ENCODE measurements at places on chromosomes 2 and 18. TPM values are rescaled to one million over a fixed set of nuclear protein-coding genes. Genes with fewer than 3 reads are reported as not detected.

SPC25 gene
- 13.2 TPM for total RNA-seq

FBXO48 gene
- 1.6 TPM for total RNA-seq

IL36RN gene
- total RNA-seq, result 0.67 TPM

LCT gene
- total RNA-seq, result not detected

C1QL2 gene
- not detected for total RNA-seq

RAB10 gene
- 127 TPM for total RNA-seq

PARD6G gene
- total RNA-seq, result 35.7 TPM

AGXT gene
- not detected for total RNA-seq

DNA sequence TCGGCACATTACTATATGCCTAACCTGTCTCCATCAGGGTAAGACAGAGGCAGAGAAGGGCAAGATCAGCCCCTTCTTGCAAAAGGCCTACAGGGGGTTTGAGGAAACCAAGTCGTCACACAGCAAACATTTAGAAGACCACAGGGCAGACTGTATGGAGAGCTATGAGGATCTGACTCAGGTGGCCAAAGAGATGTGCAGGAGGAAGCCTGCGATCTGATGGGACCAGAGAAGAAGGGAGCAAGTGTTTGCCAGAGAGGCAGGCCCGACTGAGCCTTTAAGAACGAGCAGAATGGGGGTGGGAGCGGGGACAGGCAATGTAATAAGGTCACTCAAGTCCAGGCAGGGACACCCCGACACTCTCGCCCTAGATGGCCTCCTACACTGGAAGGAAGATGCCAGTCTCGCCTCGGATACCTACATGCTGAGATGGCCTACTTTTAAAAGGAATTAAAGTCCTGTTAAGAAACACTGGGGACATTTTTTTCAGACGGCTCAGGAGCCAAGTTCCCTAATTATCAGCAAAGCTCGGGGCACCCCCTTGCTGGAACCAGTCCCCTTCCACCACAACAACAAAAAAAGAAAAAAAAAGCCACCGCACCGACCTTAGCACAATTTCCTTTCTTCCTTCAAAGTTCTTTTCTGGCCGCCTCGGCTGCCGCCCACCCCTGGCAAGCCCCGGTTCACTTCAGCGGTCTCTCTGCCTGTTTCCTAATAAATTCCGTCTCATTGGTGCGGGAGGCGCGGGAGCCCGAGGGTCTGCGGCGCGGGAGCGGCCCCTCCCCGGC lies 1.5 kb downstream of the SFXN5 start:
- peak; percentile 26 for DNase-seq

DNA sequence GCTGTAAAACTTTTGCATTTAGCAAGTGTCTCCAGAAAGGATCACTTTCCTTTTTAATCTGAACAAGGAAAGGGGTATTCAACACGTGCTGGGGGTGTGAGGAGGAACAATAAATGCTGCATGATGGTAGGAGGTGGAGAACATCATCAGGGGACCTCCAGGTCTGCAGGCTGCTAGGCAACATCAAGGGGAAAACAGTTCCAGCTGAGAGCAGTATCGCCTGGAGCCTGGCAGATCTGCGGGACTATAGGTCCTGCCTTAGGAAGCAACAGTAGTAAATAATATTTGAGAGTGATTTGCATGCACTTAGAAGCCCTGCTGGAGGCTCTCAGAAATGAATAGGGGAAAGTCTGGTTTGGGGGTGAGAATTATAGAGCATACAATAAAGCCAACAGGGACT lies 175.6 kb downstream of the SUCLG1 start:
- DNase-seq, result no peak

- DNase-seq, result peak; percentile 21
Observed at GRCh38 chr18:35095983-35096676, 54.9 kb downstream of the MAPRE2 start.

DNA sequence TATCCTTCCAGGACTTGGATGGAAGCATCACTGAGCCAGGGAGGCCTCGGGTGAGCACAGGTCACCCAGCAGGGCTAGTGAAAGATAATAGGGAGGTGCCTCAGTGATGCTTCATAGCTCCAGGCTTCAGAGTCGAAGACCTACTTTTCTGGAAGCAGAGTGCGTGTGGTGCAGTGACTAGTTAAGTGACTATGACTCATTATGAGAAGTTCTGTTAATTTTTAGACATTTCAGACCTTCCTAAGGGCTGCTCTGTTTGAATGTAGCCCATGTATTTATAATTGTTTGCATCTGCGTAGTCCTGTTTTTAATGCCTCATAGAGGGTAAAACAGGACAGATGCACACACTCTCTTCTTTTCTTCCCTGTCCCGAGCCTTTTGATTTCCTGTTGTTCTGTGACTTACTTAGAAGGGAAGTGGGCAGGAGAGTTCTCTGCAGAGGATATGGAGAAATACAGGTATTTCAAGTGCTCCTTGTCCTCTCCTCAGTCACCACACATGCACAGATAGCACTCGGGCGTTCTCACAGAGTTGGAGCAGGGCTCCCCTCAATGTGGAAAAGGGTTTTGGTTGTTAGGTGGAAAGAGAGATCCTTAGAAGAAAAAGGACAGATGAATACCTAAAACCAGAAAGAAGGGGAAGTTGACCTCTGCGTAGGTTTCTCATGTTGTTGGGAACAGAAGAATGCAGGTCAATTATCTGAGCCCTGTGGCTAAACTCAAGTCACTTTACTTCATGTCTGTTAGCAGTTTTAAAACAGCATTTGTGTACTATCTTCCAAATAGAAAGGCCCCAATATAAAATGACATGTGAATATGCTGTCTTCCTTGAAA lies 34.7 kb downstream of the RALB start:
- DNase-seq, result peak; percentile 87

DNA sequence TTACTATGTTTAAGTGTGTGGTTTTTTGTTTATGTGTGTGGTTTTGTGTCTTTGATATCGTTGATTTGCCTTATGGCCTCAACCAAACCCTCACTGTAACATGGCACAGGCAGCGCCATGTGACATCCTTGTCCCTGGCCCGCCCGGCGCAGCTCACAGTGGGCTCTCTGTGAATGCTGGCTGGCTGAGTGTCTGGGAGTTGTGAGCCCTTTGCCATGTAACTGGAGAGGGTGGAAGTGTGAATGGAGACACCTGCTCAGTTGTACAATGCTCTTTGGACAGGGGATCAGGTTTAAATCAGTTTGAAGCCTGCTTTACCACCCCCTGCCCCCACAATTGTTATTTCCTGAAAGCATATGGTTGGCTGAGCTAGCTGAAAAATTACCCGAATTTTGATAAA lies 41.8 kb downstream of the TCF7L1 start:
- DNase-seq, result no peak

DNA sequence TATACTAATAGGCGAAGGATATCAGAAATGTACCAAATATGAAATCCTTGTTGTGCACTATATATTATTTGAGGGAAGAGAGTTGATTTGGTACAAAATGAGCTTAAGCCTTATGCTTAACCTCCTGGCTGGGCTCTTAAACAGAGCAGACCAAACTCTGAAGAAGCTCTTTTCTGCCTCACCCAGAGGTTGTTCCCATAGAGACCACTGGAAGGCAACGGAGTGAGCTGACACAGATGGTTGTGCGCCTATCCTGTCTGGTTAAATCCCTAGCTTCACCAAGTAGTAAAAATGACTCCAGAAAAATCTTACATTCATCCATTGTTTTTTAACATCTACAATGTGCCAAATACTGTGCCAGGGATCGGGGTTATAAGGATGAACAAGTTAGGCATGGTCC lies 55.9 kb upstream of the NOL4 start:
- DNase-seq, result no peak

- peak; percentile 24 for DNase-seq
Observed at GRCh38 chr2:121303531-121304263, 18.7 kb upstream of the TFCP2L1 start.

DNA sequence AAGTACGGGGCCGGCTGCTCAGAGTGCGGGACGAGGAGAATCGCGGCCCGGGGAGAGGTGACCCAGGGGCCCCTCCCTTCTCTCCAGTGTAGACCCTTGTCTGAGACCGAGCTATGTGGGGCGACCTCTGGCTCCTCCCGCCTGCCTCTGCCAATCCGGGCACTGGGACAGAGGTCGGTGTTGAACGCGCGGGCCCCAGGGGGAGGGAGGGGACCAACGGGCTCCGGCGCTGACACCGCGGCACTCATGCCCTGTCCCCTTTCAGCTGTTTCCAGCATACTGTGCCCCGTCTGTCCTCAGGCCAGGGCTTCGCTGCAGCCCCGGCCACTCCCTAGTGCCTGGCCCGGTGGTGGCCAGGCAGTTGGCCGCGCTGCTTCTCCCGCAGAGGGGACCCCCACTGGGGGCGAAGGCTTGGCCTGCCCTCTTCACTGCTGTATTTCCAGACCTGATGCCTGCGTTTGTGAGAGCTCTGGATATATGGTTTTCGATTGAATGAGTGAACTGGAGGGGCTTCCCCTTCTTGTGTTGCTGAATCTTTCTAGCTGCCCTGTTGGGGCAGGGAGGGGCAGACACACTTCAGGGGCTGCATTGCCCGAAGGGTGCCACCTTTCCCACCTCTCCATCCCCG lies 809 bp downstream of the DBI start:
- DNase-seq, result peak; percentile 39

- DNase-seq, result no peak
Observed at GRCh38 chr2:59068255-59068654, 827.1 kb upstream of the FANCL start.

- DNase-seq, result no peak
Observed at GRCh38 chr2:3602553-3603339, 7.8 kb downstream of the COLEC11 start.

DNA sequence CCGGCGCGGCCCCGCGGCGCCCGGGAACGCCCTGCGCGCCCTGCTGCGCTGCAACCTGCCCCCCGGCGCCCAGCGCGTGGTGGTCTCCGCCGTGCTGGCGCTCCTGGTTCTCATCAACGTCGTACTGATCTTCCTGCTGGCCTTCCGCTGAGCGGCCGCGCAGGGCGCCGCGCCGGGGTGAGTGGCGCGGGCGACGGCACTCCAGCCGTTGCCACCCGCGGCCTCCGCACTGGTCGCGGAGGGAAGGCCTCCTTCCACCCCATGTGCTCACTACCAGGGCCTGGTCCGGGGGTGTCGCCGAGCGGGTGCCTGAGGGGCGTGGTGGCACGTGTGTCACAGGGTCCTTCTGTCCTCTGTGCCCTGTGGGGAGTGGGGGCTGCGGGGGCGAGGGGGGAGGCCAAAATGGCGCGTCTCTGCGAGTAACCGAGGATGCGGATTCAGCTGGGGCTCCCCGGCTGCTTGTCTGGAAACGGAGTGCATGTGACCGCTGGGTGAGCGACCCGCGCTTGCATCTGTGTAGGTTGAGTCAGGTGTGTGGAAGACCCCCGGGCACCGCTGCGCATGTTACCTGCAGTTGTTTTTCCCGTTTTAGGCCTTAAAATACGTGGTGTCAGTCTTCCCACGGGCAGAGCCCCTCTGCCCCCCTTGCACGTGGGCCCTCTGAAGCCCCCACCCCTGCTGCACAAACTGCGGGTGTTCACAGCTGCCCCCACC lies 58.0 kb downstream of the FAM168B start:
- no peak for DNase-seq

DNA sequence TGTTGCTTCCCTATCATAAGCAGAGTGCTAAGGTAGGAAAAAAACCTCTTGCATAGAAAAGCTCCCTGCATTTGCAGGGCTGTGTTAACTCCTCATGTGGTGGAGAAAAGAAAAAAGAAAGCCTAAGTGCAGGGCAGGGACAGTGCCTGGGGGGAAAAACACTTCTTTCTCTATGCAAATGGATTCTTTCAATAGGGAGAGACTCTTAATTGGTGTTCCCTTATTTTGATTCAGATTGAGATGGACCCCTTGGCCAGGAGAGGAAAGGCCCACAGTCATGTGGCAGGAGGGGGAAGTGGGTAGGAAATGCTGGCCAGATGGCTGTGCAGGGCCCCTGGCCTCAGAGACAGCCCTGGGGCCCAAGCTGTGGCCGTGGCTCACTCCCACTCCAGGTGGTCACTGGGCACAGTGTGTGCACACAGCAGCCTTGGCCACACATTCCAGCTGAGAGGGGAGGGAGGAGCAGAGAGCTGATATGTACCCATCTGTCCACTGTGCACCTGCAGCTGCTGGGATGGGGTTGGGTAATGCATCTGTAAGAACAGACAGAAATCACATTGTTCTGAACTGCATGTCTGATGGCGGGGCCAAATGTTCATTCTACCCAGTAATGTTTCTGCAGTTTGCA lies 410.4 kb downstream of the DSC3 start:
- DNase-seq, result no peak

DNA sequence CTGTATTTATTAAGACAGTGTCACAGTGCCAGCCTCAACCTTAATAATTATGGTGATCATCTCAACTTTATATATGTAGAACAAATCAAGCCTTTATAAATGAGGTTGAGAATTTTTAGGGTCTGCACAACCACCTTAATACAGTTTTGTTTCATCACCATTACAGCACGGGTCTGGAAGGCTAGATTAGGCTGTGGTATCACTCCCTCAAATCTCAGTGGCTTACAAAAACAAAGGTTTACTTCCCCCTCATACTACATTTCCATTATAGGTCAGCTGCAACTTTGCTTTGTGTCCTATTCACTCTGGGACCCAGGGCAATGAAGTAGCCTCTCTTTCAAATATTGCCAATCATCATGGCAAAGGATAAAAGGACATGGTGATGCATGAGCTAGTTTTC lies 23.3 kb upstream of the USP14 start:
- DNase-seq, result no peak

DNA sequence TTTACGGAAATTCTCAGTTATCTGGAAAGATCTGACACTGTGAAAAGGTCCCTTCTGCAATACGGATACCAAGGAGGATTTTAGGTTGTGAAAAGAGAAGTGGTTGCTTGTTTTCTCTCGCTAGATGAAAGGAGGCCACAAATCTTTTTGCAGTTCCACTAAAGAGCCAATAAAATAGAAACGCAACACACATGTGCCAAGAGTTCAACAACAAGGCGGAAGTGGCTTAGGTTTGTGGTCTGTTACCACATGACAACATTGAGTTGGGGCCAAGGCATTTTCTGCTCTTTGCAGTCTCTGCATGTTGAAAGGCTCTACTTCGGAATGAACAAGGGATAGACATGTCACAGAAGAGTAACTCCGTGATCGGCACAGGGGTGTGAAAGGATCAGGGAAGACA lies 115.7 kb upstream of the OSR1 start:
- peak; percentile 70 for DNase-seq

- peak; percentile 77 for DNase-seq
Observed at GRCh38 chr2:102141970-102142828, at the start of gene IL1R1. Gene IL1R1 (plus strand): TSS chr2:102142746. CDS start chr2:102157725, 14,979 bp downstream.

DNA sequence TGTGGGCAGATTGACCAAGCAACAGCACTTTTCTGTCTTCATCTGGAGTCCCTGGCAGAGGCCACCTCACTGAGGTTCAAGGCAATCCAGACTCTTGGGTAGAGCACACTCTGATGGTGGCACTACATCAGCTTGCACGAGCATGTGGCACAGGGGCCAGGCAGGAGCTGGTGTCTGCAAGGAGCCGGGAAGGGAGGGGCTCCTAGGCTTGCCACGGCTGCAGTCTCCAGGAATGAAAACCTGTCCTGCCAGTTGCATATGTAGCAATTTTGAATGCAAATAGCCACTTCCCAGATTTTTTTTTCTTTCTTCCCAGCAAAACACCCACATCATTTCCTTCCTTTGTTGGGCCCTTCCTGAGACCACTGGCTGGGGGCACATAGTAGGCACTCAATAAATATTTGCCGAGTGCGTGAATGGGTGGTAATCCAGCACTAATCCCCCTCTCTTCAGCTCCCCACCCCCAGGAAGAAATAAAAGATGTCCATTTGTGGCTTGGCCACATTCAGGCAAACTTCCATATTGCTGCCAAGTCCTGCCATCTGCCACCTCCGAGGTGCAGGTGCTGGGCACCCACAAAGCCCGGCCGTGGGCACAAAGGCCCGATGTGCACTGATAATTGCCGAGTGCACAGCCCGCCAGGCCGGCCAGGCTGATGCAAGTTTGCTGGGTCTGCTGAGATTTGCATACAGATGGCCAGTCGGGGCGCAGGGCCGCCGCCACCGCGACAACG lies 72.4 kb downstream of the MYCN start:
- DNase-seq, result peak; percentile 46

GRCh38 chr18:62081248-62081647 lies 105.6 kb downstream of the PIGN start:
- DNase-seq, result no peak

Measured in mammary epithelial cell (primary cell).